Vagina (tissue), 2 donors: ENCODE measurements at places on chromosomes 3 and 15.

DNA sequence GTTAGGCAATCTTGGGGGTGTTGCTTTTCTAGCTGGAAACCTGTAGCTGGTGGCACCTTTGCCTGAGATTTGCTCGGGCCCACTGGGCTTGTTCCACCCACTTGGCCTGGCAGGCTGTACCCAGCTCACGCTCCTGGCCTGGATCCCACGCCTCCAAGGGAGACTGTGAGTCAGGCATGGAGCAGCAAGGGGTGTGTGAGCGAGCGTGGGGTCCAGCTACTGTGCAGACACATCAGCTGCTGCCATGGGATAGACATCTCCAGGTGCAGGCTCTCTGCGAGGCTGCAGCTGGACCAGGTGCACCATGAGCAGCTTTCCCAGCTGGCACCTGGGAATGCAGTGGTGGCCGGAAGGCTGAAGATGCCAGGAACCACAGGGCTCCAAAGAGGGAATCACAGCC lies 36.0 kb downstream of the NR1D2 start:
- DNase-seq, result no peak

DNA sequence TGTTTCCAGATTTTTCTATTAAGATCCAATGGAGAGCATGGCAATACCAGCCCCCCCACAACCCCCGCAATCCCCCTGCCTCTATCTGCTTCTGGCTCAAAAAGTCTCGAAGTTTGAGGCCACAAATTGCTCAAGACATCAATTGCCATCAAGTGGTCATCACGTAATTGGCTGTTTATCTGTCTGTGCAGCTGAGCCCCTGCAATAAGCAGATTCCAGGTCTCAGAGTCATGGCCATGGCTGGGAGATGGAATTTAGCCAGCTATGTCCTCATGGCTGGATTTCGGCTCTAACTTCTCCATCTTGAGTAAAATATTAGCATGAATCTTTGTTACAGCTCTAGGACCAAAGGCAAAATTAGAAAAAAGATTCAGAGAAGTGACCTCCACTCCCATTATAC lies 22.7 kb downstream of the SSUH2 start:
- no peak for DNase-seq

DNA sequence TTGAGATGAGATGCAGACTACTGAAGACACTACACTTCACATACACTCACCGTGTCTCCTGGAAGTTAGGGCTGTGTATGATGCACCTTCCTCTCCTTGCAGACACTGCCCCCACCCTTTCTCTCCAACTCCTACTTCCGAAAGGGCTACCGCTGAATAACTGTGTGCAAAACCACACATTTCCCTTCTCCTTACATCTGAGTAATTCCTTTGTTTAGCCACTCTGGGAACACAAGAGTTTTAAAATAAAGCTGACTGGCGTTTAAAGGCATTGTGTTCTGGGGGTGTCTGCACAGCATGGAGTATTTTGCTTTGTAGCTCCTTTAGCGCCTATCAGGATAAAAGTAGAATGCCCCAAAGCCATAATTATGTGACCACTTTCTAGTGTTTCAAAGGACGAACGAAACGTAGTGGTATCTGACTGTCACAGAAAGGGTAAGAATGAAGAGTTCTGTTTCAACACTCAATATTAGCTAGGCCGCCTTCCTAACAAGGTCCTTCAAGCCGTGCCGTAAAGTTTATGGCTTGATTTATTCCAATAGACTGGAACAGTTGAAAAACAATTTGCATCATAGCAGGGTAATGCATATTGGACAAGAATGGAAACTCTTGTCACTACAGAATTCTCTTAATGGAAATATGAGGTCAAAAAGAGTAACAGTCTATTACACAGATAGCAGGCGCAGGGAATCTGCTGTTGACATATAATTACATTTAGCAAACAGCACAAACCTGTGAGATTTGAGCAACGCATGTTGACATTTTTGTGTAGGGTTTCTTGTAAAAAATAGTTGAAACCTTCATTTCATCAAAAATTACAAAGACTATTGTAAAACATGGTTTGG lies 619.9 kb downstream of the FOXP1 start:
- no peak for DNase-seq

- no peak for DNase-seq
Observed at GRCh38 chr3:37964716-37965115, 25.9 kb upstream of the VILL start.

GRCh38 chr3:112579697-112580096 lies 17.9 kb downstream of the SLC35A5 start:
- DNase-seq, result no peak

DNA sequence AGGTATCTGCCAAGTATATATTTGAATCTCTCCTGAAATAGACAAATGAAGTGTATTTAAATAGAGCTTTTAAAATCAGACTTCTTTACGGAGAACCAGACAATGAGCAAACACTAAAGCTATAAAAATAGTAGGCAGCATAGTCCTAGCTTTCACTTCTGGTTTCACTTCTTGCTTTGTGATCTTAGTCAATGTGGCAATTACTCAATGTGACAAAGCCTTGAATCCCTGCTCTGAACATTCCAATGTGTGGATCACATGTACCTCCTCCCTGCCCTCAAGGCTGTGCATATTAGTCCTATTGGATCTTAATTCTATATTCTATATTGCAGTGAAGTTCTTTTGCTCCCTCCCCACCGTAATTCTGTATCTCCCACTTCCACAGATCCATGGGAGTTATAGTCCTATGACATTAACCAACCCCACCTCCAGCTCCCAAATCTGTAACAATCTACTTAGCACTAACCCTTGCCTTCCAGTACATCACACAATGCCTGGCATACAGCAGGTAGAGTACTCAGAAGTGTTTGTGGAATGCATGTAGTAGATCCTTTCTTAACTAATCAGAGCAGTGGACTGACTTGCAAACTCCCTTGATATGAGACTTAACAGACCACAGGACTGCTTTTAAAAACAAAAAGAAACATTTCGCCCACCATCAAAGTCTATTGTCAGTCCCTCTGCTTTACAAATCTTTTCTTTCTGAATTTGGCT lies 24.3 kb upstream of the CP start:
- DNase-seq, result no peak

- no peak for DNase-seq
Observed at GRCh38 chr3:10935028-10935427, 57.5 kb upstream of the SLC6A1 start.

- DNase-seq, result no peak
Observed at GRCh38 chr15:25136119-25136518, 181.3 kb downstream of the SNRPN start.
